Endodermal cell (in vitro differentiated cells): ENCODE measurements at places on chromosomes 4 and X. TPM values are rescaled to one million over a fixed set of nuclear protein-coding genes. Genes with fewer than 3 reads are reported as not detected.

GRCh38 chrX:40253771-40254170 lies 156.0 kb upstream of the BCOR start:
- DNase-seq, result no peak

- no peak for DNase-seq
Measured at GRCh38 chr4:179919587-179919986, 2323.6 kb upstream of the TENM3 start.

GRCh38 chr4:88517825-88518224 lies 5.8 kb downstream of the PYURF start:
- no peak for DNase-seq

DNA sequence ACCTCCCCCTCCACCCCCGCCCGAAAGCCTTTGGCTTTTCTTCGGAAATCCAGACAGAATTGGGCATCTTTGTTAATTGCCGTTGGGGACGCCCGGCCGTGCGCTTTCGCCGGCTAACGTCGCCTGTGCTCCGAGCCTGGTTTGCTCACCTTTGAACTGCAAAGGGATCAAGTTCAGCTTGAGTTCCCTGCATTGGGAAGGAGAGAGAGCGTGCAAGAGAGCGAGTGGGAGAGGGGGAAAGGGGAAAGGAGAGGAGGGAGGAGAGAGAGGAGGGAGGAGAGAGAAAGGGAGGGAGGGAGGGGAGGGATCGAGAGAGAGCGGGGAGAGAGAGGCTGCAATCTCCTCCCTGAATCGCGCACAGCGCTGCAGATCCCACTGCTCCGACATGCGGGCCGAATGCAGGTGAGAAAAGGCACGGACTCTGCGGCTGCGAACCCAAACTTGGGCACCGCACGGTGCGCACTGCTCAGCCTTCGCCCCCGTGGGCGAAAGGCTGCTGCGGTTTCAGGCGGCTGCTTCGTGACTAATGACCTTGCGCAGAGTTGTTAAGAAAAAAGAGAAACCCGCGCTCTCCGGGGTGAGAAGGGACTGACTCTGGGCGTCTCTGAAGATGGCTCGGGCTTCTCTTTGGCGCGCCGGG lies at the start of gene PCDH7:
PCDH7 (plus strand) TSS at position 349 of the 640 bp plus-strand sequence. CDS start 1,054 bp downstream, outside the sequence.
- DNase-seq, result peak; percentile 87

DNA sequence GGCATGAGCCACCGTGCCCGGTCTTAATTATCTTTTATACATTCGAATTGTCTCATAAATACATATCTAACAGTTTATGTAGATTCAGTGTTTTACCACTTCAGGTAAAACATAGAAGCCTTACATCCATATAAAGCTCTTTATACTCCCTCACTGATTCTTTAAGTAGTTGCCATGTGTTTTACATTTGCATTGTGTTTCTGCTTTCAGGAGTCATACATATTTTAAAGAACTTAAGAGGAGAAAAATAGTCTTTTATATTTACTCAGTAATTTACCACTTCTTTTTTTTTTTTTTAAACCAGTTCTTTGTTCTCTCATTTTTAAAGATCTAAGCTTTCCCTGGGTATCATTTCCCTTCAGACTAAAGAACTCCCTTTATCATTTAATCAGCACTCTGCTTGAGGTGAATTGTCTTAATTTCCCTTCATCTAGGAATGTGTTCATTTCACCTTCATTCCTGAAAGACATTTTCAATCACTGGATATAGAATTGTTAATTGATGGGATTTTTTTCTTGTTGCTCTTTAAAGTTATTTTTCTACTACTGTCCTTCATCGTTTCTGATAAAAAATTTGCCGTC lies 324.3 kb upstream of the ZCCHC13 start:
- DNase-seq, result no peak

DNA sequence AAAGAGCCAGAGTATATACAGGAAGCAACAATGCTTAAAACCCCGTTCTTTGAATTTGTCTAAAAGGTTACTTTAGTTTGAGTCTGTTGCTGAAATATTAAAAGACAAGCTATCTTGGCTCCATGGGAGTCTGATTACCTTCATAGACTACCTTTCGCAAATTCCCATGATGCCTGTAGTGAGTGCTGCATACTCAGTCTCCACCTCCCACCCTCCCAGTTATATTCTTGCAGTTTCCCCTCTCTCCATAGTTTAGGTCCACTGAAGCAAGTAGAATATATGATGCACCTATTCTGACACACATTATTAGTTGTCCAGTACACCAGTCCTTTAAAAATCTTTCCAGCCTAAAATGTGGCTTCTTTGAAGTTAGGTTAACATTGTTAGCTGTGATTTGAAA lies 2.4 kb downstream of the CNKSR2 start:
- no peak for DNase-seq

Gene MSL3
- total RNA-seq, result 13.8 to 16.2 TPM (median 16.1 TPM) in 3 replicates

Gene SEC24B
- total RNA-seq, result 40.9 and 42.5 TPM in 2 replicates

Gene TMEM271
- not detected in 3 replicates for total RNA-seq

Gene GLRB
- 0.61 to 1.6 TPM (median 1.4 TPM) in 3 replicates for total RNA-seq

Gene TEX13C
- total RNA-seq, result 0.07 TPM in 1 of 2 replicates, not detected in the other
